Left cardiac atrium (tissue), 4 donors: ENCODE measurements at places on chromosomes 5 and 9. TPM values are rescaled to one million over a fixed set of nuclear protein-coding genes. Genes with fewer than 3 reads are reported as not detected.

- no peak for DNase-seq
Measured at GRCh38 chr9:99001892-99002291, 58.2 kb downstream of the COL15A1 start.

- DNase-seq: no peak
Measured at GRCh38 chr9:95422650-95423049, 94.1 kb downstream of the PTCH1 start.

- no peak for DNase-seq
Measured at GRCh38 chr5:1817261-1818043, 16.2 kb downstream of the NDUFS6 start.

DNA sequence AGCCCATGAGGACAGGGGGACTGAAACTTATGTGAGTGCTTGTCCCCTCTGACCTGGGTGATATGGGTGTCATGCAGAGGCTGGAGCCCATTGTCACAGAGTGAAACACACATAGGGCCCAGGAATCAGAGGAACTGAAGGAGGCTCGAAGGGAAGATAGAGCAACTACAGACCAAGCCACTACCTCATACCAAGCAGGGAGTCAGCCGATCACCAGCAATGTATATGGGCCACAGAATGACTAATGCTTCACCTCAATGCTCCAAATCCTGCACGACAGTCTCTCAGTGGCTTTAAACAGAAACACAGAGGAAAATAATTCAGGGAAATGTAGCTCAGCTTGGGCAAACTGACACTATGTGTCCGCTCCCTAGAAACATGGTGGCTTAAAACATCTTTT lies 8.9 kb upstream of the FBXW11 start:
- no peak for DNase-seq

DNA sequence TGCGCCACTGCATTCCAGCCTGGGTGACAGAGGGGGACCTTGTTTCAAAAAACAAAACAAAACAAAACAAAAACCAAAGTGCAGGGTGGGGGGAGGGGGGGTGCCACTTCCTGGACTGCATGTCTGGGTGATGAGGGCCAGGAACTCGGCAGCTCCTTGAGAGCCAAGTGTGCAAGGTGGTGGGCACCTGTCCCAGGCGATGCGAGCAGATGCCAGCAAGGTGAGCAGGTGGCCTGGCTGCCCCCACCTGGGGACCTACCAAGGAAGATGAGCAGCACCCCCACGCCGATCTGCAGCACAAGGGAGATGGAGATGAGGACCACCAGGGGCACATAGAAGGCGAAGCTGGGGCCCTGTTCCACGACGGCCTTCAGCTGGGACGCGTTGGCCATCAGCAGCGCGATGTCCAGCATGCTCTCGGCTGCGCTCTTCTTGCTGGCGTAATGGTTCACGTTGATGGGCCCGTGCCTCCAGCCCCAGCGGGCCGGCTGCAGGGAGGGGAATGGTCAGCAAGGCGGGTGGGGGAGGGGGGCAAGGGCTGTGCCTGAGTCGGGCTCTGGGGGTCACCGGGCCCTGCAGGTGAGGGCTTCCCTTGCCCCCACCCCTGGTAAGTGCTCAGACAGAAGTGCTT lies 7.8 kb downstream of the NINJ1 start:
- DNase-seq: no peak

GRCh38 chr5:107463731-107464130 lies 207.0 kb downstream of the EFNA5 start:
- DNase-seq: no peak

DNA sequence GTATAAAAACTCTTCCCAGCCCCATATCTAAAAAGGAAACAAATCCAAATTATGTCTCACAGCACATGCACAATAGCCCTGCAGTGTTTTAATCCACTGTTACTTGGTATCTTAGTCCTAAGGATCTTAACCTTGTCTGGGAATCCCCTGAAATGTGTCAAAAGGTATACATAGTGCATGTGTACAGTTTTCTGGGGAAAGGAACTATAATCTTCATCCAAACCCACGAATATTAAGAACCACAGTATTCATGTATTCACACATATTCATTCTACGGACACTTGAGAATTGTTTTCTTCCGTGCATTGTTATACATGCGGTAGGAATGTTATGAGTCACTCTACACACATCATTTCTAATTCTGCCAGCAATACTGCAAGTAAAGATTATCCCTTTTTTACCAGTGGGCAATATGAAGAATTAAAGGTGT lies 47.8 kb upstream of the SNX2 start:
- DNase-seq: no peak

FLT4 gene
- total RNA-seq: 8.2 TPM
